ENCODE measurements at places on chromosomes 16 and 17.

DNA sequence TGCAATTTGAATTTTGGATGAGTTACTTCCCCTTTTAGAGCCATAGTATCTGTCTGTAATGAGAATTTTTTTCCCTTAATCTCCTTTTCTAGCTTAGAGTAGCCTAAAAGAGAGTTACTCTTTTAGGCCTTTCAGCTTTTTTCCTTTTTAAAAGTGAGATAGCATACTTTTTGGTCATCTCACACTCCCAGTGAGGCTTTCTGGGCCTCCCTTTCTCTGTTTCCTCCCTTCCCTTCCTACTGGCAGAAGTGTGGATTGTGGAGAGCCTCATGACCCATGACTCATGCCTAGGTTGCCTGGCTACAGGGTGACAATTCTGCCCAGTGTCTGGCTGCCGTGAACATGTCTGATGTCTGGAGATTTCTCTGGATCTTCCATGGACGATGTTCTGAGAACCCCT lies 15.2 kb downstream of the KRT23 start:
- DNase-seq: peak; percentile 89

DNA sequence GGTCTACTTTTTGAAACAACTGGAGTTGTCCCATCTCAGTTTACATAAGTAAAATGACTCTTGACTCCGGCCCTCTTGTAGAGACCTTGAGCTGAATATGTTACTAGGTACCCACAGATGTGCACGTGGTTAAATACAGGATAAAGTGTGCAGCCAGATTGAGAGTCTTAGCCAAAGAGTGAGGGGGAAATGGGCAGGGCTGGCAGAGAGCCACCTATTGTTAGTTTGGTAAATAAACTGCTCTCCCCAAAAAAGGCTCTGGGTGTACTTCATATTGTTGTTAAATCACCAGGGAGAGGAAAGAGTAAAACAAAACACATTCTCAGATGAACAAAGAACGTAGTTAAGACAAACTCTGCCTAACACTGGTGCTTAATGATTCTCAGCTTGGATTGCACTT lies 20.3 kb downstream of the G6PC1 start:
- DNase-seq: no peak

- no peak for DNase-seq
Observed at GRCh38 chr16:56282451-56282850, 91.2 kb downstream of the GNAO1 start.

DNA sequence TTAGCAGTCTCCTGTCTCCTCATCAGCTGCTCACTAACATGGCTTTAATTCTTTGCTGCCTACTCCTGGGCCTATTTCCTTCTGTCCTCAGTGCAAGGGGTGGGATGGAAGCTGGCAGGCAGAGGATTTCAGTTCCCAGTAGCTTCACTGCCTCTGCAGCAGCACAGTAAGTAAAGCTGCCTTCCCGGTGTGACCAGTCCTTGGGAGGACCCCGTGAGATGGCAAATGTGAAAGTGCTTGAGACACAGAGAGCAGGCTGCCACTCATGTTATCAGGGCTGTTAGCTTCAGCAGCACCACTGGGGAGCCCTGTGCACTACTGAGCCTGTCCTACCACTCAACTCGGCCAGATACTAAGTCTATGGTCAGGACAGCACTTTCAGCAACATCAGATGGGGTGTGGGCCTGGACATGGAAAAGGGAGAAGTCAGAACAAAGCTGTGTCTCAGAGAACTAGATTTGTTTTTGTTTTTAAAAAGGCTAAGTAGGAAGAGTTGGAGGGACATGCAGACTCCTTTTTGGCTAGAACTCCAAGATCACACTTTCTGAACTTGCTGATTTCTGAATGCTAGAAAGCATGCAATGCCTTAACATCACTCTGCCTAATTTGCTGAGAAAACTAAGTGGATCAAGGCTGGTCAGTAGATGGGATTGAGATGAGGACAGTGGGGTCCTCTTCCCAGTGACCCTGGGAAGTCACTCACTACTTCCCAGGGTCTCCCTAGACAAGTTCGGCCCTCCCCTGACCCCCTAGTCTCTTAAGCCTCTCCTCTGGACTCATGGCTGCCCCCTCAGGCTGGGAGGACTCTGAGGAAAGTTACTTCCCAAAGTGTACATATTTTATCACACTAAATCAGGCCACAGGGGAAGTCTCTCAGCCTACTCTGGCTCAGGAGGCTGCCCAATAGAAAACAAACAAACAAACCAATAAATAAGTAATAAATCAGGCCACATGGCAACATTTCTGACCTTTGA lies 1.1 kb downstream of the ACSF2 start:
- peak; percentile 40 for DNase-seq

DNA sequence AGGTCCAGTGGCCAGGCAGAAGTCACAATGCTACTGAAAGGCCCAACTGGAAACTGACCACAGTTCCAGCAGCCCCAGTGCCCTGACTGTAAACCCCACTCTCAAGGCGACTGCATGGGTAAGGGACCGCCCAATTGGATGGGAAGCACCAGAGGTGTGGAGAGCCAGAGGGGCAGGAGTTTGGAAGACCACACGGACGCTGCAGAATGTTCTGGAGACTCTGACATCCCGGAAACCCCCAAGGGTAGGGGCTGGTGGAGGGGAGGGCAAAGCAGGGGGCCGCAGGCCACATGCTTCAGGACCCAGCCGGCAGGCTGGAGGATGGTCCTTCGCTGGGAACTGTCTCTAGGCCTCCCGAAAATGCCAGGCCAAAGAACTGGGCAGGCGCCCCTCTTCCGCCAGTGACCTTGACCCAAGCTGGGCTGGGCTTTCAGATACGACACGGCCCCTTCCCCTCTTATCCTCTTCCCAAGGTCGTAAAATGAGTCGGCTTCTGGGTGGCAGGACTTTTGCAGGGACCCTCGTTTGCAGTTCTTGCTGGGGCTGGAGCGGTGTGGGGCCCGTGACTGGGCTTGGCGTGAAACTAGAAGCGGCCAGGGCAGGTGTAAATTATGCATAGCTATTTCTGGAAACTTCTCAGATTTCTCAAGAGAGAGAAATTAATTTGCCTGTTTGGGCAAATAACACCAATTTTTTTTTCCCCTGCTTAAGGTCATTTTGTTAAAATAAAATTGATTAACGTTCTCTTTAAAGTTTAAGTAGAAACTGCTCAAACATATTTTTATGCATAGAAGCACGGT lies 110.2 kb downstream of the C16orf78 start:
- DNase-seq: no peak

DNA sequence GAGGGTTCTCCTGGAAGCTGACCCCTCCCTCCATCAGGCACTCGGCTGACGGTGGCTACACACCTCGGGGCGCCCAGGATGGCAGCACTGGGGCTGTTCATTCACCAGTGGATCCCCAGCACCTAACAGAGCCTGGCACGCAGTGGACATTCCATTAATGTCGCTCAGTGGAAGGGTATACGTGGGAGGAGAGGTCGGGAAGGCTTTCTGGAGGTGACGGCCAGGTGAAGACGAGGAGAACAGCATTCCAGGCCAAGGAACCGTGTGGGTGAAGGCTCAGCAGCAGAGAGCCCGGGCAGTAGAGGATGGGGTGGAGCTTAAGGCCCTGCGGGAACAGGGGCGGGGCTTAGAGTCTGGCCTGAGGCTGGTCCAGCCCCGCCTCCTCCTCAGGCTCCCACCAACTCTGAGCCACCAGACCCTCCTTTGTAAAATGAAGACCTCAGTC lies 2.5 kb upstream of the HS3ST6 start:
- DNase-seq: peak; percentile 28

DNA sequence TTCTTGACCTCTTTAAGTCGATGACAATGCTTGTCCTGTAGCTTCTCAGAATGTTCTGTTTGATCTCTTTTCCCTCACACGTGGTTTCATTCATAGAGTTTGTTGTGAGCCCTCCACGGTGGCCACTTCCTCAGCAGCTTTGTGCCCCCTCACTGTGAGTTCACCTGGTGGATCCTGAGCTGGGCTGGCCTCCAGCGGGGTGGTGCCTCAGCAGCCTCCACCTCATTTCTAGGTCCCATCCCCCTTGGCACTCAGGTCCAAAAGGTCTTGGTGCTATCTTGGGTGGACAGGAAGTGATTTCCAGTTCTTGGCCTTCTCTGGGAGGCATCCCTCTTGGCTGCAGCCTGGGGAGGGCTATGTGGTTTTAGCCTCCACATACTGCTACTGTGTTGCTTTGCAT lies 203.2 kb upstream of the WSCD1 start:
- no peak for DNase-seq

GRCh38 chr17:44190481-44190880 lies 3.7 kb downstream of the TMUB2 start:
- DNase-seq: no peak

DNA sequence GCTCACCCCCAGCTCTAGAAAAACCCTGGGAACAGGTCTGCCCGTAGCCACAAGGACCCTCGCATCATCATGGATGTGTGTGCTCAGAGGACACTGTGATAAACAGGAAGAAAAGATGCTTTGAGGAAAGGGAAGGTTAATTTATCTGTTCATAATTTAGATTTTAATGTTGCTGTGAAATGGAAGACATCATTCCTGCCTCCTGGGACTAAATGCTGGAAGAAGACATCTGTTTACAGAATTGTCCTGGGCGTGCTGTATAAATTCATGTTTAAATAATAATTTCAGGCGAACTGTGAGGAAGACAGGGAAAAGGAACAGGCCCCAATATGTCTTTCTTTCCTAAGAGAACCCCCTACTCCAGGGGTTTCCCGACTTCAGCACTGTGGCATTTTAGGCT lies 112.6 kb downstream of the SHISA6 start:
- no peak for DNase-seq

DNA sequence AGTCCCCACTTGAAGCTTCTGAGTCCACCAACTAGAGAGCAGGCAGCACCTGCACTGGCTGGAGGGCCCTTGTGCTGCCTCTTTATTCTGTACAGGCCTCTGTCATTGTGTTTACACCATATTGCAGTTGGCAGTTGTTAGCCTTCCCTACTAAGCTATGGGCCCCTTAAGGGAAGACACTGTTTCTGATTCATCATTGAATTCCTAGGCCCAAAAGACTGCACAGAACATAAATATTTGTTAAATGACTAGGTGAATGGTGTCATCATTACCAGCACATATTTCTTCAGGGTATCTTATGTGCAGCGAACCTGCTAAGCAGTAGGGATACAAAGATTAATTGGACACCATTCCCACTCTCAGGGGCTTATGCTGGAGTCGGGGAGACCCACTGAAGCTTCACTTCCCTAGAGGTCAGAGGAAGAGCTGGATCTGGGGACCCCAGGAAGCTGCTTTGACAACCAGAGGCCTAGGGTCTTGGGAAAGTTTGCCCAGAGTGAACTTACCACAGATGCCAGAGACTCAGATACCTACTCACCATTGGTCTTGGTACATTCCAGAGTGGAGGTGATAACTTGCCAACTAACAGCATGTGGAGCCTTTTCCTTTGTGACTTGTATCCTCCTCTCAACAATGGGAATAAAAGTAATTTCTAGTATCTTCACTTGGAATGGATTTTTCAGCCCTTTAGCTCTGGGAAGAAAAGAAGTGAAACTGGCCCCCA lies 28.7 kb upstream of the DDX52 start:
- peak; percentile 93 for DNase-seq

DNA sequence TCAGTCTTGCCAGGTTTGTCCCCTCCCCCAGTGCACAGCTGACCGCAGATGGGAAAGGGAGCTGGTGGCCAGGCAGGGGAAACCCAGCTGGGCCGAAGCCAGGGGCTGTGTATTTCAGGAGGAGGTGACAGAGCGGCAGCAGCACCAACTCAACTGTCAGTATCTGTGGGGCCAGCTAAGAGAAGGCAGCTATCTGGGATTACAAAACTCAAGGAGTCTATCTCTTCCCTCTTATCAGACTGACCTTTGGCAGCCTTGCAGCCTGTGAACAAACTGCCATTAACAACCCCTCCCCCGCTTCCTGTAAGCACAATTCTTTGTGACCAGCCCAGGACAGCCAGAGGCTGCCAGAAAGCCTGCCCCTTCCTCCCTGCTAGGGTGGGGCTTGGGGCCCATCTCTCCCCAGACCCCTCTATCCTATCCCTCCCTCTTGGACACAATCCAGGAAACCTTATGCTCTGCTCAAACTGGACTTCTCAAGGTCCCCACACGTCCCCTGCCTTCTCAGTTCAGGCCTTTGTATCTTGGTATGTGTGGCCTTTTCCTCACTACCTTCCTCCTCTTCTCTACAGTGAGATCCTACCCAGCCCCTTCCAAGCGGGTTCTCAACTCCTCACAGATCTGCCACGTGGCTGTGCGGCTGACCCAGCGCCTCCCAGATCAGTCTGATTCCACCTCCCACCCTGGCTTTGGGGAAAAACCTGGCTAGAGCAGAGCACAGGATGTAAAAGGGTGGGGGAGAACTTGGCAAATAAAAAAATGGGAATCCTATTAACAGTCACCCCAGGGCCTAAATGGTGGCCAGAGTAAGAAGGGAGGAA lies 10.5 kb downstream of the ST3GAL2 start:
- DNase-seq: peak; percentile 92

DNA sequence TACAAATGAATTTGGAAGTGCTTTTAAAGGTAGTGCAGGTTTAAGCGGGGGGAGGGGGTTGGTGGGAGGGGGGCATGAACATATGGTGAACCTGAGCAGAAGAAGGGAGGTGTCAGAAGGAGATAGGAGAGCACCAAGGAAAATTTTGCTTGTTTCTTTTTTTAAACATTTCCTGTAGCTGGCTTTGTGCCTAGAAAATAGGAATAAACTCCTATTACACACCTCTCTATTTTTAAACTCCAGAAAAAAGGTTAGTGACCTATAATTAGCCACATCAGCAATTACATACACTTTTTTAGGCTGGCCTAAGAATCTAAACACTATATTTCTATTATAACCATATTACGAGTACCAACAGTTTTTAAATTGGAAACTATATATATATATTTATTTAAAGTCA lies 159.1 kb downstream of the SKAP1 start:
- no peak for DNase-seq

- DNase-seq: no peak
Observed at GRCh38 chr17:62716834-62717588, 89.5 kb downstream of the MRC2 start.

GRCh38 chr17:79951361-79952264 lies 84.1 kb downstream of the TBC1D16 start:
- peak; percentile 95 for DNase-seq

- DNase-seq: no peak
Observed at GRCh38 chr16:85436207-85436606, 176.9 kb upstream of the GSE1 start.

DNA sequence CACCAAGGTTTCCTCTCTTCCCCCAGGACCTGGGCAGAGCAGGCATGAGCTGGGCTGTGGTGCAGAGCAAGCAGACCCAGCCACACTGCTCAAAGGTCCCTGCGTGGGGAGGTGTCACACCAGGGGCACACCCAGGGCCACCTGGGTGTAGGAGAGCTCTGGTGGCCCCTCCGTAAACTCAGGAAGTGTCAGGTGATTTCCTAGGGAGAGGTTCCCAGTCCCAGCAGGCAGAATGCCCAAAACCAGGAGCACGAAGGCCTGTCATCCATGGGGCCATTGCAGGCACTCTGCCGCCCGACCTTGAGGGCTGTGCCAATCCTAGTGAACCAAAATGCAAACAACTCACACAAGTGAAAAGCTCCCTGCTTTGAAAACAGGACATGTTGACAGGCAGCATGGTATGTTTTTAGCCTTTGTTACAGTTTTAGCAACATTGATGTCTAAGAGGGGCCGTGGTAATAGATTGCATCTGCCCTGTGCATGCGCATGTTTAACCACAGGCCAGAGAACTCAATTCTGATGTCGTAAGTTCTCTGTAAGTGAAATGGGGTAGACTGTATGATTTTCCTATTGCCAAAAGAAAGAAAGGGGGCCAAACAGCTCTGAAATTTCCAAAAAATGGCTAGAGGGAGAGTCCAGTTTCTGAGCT lies 21.3 kb downstream of the CIBAR2 start:
- DNase-seq: no peak

- no peak for DNase-seq
Observed at GRCh38 chr17:75228305-75228704, 22.8 kb downstream of the NUP85 start.

GRCh38 chr17:63478814-63479494 lies 2.1 kb downstream of the ACE start:
- DNase-seq: peak; percentile 95

GRCh38 chr17:4931963-4932362 lies at the start of gene GP1BA:
GP1BA (plus strand) TSS chr17:4932277; CDS start chr17:4932605, 328 bp downstream.
- no peak for DNase-seq

All from choroid plexus epithelial cell (primary cell).